Anterior cingulate cortex (tissue), 58 donors: ENCODE measurements at places on chromosomes 2 and 18.

- DNase-seq, result no peak
Observed at GRCh38 chr2:150404147-150404546, 83.3 kb downstream of the RND3 start.

DNA sequence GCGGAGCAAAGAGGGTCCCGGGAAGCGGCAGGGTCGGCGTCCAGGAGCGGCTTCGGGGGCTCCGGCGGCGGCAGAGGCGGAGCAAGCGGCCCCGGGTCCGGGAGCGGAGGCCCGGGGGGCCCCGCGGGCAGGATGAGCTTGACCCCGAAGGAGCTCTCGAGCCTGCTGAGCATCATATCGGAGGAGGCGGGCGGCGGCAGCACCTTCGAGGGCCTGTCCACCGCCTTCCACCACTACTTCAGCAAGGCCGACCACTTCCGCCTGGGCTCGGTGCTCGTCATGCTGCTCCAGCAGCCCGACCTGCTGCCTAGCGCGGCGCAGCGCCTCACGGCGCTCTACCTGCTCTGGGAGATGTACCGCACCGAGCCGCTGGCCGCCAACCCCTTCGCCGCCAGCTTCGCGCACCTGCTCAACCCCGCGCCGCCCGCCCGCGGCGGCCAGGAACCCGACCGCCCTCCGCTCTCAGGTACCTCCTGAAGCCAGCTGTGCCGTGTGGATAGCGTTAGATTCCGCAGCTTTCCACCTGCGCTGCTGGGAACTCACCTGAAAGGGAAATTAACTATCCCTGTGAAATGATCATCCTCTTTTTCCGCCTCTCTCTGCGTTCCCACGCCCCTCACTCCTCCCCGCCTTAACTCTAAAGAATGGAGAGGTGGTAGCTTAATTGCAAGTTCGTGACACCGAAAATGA lies 472 bp downstream of the CNOT11 start:
- peak; percentile 51 for DNase-seq

DNA sequence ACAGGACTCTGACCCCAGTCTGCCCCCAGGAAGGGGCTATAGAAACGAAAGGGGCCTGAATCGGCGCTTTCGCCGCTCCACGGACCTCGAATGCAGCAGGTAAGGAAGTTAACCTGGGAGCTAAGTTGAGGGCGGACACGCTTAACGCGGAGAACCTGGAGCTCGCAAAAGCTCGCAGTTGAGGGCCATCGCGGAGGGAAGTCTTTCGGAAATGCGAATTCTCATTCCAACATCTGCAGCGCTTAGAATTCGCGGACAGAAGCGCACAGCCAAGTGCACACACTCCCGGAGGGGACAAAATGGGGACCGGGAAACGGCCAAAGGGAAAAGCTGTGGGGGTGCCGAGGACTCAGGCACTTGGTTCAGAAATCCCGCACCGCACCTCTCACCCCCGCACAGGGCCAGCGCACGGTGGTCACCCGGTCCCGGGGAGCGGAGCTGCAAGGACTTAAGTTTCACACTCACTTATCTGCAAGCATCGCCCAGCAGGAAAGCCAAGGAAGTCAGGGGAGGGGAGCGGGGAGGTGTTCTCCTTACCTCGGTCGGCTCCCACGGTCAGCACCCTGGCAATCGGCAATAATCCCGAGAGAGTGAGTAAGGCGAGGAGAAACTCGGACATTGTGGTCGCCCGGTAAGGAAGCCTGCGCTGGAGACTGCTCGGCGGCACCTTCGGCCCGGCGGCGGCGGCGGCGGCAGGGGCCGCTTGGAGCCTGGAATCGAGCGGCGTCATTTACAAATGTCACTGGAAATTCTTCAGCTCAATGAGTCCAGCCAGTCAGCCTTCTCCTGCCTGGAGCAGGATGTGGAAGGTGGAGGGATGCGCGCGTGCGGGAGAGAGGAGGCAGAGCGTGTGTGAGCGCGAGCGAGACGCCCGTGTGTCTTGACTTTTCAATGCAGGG lies 456 bp downstream of the LRP1B start:
- DNase-seq, result peak; percentile 67

DNA sequence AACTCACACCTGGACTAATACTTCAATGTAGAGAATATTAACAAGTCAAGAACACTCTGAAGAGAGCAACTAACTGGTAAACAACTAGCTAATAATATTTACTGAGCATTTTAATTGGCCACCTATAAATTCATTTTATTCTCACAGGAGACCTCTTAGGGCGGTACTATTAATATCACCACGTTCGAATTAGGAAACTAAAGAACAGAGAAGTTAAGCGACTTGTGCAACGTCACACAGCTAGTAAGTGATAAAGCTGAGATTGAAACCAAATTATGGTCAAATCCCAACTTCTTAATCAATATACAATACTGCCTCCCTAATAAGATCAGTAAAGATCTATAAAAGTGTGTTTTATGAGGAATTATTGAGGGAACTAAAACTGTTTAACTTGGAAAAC lies 1034.3 kb upstream of the POU3F3 start:
- DNase-seq, result no peak

GRCh38 chr2:2743164-2743571 lies 412.1 kb upstream of the MYT1L start:
- DNase-seq, result peak; percentile 74

- no peak for DNase-seq
Observed at GRCh38 chr2:205715831-205716525, 33.7 kb downstream of the NRP2 start.

- no peak for DNase-seq
Observed at GRCh38 chr2:232473467-232473890, 14.2 kb downstream of the ECEL1 start.

DNA sequence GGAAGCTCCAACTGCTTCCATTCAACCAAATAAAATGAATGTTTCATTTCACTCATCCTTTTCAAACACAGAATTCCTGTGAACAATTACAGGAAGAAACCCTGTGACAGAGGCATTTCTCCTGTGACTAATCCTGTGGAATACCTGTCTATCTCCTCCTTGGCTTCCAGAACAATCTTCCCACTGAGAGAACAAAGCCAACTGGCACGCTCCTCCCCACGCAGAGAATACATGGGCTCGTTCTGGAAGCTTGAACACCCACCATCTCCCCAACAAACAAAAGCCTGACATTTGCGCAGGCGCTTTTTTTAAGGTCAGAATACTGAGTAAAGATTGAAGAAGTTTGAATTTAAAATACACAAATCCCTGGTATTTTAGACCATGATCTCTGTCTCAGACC lies 104.7 kb upstream of the SLC66A3 start:
- DNase-seq, result no peak

DNA sequence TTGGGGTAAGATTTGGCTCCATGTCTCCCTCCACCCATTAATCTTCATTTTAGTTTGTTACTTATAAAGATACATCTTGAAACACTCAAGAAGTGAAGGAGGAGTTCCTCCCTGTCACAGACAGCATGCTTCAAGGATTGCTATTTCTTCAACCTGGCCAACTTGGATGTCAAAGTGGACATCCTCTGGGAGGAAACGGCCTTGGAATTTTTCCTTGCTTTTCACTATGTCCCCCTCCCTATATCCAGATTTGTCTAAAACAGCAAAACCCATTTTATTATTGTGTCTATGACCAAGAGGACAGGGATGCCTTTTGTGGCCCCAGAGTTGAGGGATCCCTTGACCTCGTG lies 242.9 kb downstream of the LPIN1 start:
- DNase-seq, result no peak

DNA sequence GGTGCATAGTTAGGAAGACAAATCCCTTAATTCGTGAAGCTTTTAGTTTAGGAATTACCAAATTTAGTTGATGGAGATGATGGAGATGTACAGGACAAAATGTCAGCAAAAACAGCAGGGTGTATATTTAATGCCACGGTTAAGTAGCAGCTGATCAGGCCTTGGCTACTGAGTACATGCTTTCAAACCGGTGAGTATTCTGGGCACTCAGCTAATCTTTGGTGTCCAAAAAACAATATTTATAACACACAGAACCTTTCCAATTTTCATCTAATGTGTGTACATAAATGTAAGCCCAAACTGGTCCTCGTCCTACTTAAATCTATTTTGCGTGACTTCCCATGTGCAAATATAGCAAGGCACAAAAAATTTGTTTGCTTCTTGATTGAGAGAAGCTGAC lies 703.4 kb upstream of the LINC00305 start:
- DNase-seq, result no peak

- DNase-seq, result no peak
Observed at GRCh38 chr2:150619607-150620330, 132.3 kb upstream of the RND3 start.

GRCh38 chr2:36770542-36771287 lies 74.2 kb downstream of the VIT start:
- no peak for DNase-seq

DNA sequence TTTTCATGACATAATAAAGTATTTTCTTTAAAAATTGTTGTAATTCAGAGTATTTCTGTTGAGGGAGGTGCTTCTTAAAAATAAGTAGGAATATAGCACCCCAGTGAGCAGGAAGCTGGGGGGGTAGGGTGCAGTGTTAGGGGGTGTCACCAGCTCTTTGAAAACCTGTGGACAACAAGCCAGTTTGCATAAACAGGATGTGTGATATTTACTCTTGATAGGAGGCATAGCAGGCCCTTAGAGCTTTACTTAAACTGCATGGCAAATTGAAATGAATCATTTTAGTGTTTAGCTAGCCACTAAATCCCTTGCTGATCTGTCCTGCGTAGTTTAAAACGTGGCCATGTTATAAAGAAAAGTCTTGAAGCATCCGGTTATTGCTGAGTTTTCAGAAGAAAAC lies 8.4 kb downstream of the TGIF1 start:
- DNase-seq, result no peak

GRCh38 chr2:71935262-71935848 lies 212.3 kb downstream of the CYP26B1 start:
- DNase-seq, result no peak

DNA sequence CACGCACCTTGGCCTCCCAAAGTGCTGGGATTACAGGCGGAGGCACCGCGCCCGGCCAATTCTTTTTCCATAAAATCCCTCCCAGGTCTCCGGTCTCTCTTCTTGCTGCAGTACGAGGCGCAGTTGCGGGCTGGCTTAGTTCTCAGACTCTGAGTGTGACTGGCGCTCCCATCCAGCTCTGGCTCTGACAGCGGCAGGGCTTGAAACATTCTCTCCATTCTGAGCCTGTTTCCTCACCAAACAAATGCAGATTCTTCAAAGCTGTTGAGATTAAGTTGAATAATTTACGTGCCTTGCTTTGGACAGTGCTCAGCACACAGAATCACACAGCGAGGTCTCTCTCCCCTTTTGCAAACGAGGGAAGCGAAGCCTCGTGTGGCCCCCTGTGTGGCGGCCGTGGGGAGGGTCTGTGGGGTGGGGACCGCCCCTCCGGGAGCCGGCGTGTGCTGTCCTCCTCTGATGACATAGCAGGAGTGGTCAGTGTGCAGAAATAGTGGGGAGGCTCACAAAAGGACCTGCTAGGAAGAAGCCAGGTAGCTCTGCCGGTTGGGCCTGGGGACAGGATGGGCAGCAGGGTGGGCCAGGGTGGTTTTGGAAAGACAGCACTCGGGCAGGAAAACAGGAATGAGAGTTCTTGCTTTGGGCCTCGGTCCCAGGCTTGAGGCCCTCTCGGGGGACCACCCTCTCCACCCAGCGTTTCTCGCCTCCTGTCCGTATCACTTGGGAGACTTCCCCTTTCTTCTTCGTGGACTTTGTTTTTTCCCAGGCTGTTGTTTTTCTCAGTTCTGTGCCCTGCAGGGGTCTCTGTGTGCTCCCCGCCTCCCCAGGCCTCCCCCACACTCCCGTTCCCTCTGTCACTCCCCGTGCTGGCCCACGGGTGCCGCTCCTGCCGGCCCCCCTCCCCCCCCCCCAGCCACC lies 75.0 kb downstream of the KCNG2 start:
- no peak for DNase-seq

DNA sequence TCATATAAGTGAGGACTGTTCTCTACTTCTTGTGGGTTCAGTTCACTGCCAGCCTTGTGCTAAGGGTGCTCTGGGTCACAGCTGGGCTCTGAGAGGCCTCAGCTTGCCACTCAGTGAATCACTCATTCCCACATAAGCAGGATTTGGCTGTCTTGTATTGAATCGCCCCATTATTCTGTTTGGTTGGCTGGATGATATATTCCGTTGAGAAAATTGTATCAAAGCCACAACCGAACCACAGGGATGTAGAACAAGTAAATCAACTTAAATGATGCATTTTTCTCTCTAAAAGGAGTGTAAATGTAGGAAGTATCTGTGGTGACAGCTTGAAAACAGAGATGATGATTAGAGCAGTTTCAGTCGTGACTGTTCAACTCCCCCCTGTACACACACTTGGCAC lies 39.6 kb downstream of the TTC39C start:
- no peak for DNase-seq

- no peak for DNase-seq
Observed at GRCh38 chr2:215002500-215002899, 135.9 kb downstream of the ABCA12 start.

DNA sequence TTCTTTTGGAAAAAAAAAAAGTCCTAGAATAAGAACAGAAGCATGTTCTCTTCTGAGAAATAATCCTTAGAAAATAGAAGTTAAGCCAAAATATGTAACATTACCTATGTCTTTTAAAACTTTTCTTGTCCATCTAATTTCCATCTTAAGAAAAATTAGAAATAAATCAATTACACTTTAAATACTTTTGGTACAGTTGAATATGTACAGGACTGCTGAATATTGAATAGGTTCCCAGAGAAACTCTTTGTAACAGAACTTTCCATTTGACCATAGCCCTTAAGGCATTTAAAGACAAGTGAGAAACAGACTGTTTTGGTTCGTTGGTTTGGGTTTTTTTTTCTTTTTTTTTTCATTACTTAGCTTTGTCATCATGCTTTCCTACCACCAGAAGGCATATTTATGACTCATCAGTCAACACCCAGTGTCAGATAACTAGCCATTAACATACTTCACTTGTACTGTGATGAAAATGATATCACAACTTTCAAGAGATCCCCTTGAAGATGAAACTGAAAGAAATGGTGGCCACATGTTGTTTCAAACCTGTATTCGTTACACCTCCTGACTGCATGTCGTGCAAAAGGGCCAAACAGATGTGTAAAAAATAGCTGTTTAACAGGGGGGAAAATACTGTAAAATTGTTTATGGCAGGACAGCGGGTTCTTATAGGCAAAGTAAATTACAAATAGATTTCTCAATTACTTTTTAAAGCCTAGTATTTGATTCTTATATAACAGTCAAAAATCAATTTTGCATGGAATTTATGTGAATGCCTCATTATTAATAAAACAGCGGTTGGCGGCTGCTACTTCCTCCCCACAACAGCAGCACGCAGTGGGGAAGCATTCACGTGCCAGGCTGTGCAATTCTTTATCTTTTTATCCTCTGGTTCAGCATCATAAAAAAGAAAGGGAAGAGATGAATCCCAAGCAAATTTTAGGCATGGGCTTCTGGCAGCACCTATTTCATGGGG lies 280.7 kb upstream of the HNRNPA3 start:
- no peak for DNase-seq

DNA sequence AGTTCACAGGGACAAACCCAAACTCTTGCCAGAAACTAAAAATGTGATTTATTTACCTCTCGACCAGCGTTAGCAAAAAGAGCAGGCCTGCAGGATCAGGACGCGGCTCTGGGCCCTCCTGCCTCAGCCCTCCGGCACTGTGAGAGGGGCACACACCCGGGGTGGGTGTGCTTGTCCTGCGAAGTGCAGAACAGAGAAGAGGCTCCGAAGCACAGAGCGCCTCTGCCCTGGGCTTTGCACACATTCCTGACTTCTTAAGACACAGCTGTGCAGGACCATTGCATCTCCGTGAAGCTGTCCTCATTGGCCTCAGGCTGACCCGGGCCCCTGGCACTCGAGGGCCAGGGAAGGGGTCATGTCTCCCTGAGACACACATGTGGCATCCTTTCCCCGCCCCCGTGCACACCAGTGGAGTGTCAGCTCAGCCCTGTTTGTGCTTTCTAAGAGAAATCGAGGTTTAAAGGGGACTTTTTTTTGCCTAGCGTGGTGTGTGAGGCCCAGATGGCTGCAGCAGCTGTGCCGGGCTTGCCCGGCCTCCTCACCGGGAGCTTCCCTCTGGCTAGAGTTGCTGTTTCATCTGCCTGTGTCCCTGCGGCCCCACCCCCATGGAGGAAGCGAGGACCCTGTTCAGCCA lies 9.9 kb upstream of the NFATC1 start:
- no peak for DNase-seq
